ENCODE measurements at places on chromosomes 6 and 20.

GRCh38 chr20:63156221-63156671 is 59.7 kb downstream of the YTHDF1 start:
- no peak for DNase-seq

DNA sequence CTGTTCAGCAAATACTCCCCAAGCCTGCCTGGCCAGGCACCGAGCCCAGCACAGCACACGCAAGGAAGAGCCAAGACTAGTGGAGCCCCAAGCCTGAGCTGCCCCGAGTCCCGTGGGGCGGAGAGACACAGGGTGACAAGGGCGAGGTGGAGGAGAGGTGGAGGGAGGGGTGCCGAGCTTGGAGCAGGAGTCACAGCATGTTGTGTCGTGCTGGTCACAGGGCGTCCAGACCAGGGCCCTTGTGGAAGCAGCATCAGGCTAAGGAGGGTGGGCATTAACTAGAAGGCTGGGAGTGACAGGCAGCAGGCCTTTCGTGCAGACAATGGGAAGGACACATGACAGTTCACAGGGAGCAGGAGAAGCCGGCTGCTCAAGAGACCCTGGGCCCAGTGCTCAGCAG is 391.6 kb downstream of the TAF4 start:
- no peak for DNase-seq

DNA sequence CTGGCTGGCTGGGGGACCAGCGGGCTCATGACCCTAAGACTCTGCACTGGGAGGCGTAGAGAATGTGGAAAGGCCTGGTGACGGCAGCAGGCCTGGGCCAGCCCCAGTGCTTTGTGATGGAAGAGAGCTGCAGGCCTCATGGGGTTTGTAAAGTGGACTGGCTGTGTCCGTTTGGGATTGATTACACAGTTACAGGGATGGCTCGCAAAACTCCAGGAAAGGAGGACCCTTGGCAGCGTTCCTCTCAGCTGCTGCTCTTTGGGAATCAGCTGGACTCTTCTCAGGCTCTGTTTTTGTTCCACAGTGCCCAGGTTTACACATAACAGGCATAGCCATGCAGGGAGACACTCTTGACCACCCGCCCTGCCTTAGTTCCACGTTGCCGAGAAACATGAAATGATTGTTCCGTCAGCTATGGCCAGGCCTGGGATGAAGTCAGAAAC is 89.0 kb downstream of the SLX4IP start:
- DNase-seq, result peak; percentile 68

GRCh38 chr6:33619166-33619840 is 1.8 kb upstream of the ITPR3 start:
- no peak for DNase-seq

DNA sequence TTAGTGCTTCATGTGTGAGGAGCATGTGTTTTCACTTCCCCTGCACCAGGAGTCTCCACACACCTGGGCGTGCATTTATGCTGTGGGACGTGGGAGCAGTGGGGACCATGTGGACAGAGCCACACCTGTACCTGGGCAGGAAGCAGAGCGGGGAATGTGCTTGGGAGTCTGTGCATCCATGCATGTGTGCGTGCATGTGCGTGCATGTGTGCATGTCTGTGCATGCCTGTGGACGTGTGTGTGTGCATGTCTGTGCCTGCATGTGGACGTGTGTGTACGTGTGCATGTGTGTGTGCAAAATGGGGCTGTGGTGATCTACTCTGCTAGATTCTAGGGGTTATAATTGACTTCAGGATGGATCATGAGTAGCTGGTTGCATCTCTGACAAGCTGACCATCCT is 224.0 kb upstream of the GMDS start:
- no peak for DNase-seq
